ENCODE measurements at places on chromosomes 16 and 17.
A peak's percentile ranks its signal among the peaks of the same experiment; 100 is the strongest.

DNA sequence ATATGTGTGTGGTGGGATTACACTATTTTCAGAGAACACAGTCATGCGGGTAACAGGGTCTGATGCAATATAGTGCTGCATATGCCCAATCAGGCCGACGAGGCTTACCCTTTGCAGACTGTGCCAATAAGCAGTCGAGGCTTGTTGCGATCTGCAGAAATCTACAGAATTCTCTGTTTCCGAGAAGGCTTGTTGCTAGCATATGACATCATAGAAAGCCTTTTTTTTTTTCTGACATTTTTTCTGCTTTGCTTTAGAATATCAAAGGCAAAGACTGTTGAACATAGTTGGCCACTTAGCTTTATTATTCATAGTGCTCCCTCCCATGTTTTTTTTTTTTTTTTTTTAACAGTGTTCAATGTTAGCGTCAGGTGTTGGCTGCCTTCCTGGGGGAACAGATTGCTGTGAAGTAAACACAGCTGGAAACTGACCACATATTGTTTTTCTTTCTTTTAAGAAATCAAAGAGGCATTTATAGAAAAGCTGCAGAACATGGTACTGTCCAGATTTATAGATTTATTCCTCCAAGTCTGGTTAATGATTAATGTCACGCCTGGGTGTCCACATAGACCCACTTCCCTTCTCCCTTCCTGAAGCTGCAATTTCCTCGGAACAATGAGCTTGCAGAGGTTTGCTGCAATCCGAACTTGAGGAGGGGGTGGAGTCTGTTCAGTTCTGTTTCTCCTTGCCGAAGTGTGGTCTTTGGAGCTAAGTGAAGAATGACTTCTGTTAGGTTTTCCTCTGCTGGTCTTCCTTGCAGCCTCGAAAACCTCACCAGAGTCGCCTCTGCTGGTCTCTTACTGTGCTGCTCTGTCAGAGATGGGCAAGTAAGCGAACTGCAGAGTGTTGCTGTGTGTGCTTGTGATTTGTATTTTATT, 87.3 kb downstream of the MAP2K6 start:
- no peak for DNase-seq

DNA sequence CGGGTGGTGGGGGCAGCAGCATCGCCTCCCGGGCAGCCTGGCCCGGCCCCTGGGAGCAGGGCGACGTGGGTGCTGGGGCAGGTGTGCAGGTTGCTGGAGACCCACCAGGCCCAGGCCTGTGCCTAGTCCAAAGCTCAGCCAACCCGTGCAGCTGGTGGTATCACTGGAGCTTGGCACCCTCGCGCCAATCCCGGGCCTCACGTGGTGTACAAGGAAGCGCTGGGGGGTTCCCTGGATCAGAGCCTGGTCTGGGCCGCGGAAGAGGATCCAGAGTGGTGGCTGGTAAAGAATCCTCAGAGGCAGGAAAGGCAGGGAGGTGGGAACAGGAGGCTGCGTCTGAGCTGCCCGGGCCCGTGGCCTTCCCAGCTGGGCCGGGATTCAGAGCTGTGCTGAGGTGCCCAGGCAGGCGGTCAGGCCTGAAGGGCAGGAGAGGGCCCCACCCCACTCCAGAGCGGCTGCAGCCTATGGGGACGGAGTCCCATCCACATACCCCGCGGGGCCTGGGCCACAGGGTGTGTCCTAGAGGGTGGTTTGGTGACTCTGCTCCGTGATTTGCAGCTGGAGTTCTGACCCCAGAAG, 36.2 kb downstream of the ZFPM1 start:
- no peak for DNase-seq

- no peak for DNase-seq
Measured at GRCh38 chr17:57609878-57610270, 135.2 kb downstream of the CCDC182 start.

DNA sequence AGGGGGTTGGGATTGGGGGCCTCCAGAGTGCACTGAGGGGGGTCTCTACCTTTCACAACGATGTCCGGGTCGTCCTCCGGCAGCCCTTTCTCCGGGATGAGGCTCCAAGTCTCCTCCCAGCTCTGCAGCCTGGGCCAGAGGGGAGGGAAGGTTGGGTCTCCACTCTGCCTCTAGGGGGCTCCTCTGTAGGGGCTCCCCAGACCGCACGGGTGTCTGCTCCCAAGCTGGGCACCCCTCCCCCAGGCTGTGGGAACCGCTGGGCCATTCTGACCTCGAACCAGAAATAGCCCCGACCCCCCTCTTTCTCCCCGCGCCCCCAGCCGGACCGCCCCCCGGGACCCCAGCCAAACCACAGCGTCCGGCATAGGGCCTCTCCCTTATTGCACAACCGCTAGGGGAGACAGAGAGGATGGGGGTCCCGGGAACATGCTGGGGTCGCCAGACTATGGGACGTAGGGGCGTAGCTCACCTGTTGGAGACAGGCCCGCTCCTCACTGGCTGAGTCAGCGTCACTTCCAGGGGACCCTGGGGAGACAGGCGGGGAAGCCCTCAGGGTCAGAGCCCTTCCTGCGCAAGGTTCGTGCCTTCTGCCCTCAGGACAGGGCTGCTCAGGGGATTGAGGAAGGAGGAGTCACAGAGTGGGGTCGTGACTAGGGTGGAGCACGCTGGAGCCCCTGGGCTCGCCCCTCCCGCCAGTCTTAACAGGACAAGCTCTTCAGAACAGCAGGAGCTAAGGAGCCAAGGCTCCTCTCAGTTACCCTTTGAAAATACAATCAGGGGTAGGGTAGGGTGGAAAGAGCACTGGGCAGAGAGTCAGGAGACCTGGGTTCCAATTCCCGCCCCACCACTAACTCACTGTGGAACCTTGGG, 2.7 kb downstream of the PLEKHH3 start:
- peak; percentile 37 for DNase-seq

Data from RKO (cell line).